ENCODE measurements at places on chromosomes 4 and X.

DNA sequence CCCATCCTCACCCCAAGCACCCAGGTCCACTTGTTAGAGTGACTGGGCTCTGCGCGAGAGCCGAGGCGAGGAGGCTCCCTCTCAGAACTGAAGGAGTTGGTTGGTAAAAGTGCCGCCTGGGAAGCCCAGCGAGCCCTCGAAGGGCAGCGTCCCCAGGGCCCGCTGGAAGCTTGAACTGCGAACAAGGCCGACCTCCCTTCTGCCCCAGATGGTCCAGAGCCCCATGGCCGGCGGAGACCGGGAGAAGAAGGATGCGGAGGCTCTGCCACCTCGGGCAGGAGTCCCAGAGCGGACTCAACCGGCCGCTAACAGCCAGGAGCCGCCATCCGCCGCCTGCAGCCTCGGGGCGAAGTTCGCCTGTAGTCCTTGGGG is 116.3 kb upstream of the TEX13C start:
- no peak for DNase-seq

- no peak for DNase-seq
These were observed 278.0 kb downstream of the ANK2 start for GRCh38 chr4:113327494-113327893.

DNA sequence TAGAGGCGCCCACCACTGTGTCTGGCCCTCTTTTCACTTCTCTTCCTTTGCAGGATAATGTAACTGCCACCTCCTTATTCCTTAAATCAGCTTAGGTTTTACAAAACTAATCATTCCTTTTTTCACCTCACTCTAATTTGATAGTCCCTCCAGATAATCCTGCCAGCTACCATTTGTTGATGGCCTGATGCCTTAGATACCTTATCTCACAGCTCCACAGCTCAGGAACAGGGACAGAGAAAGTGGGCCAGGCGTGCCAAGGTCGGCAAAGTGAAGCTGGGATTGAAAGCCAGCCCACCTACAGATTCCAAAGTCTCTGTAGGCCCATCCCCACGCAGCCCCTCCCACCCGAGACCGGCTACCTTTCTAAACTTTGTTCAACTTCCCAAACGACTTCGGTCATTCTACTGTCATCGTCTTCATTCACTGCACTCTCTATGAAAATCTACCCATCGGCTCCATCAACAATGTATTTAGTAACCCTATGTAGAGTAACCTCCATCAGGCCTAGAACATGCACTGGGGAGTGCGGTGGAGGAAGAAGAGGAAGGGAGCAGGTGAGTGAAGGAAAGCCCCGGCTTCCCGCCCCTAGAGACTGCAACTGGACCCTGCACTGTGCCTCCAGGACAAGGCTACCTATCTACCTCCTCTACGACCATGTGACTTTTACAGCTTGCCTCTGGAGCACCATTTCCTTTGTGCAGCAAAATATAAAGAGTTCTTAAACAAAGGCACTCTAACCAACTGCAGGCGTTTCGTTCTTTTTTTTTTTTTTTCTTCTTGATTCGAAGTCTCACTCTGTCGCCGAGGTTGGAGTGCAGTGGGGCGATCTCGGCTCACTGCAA is 1.5 kb downstream of the CASP6 start:
- no peak for DNase-seq

GRCh38 chr4:156933633-156934258 is 37.9 kb downstream of the PDGFC start:
- no peak for DNase-seq

DNA sequence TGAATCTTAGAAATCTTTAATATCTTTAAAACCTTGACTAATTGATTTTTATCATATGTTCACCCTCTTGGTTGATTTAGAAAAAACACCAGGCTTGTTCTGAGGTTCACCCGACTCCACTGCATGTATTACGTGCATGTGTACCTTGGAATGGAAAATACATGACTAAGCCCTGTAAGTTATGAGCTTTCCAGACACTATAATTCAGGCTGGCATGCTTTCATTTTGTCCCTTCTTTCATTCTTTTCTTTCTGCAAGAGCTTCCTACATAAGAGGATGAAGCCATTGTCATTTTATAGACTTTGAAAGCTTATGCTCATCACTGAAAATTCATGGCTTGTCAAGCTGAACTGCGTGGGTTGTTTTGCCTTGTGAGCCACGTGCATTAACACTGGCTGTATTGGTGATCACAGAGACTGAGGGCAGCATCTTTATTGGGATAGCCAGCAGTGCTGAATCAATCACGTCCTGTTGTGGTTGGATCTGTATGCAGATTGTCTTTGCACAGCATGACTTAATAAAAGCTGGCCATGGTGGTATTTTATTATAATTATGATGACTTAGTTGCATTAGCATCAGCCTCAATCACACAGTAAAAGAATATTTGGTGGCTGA is 141.9 kb downstream of the SLIT2 start:
- no peak for DNase-seq

DNA sequence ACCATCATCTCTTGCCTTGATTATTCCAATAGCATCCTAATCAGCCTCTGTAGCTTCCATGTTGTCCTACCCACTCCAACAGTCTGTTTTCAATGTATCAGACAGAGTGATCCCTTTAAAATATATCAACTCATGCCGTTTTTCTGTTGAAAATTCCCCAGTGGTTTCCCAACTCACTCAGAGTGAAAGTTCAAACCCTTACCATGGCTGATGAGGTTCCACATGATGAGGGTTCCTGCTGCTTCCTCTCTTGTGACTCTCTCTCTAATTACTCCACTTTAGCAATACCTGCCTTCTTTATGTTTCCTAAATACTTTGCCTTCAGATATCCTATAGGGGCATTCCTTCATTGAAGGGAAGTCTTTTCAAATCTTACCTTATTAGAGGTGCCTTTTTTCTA is 334.7 kb downstream of the PPP1R2C start:
- DNase-seq, result no peak

- DNase-seq, result no peak
These were observed 39.5 kb upstream of the EMCN start for GRCh38 chr4:100557306-100557705.

- DNase-seq, result no peak
These were observed 1.1 kb downstream of the RPS6KA6 start for GRCh38 chrX:84186603-84187532.

DNA sequence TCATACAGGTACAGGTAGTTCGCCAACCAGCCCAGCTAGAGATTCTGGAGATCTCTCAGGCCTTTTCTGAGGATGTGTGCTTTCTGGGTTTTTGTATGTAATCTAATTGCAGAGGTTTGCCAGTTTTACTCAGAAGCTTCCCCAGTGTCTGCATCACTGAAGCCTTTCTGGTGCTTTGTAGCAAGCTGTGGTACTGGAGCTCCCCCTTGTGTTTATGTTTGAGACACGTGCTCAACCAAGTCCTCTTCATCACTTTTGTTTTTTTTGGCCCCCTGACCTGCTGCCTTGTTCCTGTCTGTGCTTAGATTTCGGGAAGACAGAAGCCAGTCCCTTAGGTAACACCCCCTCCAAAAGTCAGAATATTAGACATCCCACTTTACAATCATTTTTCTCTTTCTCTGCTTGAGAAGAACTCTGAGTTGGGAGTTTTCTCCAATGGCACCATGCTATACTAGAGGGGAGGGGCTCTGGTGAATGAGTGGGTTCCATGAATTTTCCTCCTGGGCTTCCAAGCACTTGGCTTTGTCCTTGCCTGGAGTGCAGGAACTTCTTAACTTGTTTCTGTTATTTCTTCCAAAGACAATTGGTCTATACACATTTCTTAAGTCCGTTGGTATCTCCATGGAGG is 128.4 kb upstream of the TBC1D9 start:
- DNase-seq, result no peak

GRCh38 chrX:97126020-97126419 is 242.3 kb downstream of the RPA4 start:
- no peak for DNase-seq

DNA sequence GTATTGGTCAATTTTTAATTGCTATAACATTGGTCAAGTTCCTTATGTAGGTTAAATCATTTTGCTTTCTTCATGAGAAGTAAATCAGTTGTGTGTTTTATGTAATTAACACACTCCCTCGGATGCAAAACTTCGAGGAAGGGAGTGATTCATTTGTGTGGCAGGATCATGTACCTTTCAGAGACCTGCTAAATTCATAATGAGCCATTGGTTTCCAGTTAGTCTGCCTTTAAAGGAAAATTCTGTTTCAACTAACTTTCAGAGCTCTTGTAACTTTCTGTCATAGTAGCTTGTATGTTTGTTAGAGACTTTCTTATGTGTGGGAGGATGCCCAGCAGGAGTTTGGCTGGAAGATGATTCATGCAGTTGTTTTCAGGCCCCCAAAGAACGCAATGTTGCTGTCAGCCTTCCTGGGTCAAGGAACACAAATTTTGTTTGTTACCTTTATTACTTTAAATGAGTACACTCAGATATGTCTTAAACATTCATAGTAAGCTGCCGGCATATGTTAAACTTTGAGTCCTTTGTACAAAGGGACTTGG is 72.1 kb downstream of the GPR101 start:
- DNase-seq, result no peak

GRCh38 chr4:13483136-13483767 is 888 bp downstream of the RAB28 start:
- DNase-seq, result no peak

DNA sequence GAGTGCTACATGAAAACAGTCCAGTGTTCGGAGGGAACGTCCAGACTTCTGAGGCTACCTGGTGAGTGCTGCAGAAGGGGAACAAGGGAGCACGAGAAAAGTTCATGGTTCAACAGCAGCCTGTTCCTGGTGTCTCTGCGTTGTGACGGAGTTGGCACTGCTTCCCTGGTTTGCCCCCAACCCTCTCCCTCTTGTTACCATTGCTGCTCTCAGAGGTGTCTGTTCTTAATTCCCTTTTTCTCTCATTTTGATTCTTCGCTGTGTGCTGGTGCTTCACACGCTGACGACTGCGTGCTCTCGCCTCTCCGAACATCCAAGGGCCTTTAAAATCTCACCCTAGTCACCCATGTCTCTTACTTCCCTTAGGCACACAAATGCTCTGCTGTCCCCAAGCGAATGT is 1.6 kb upstream of the FAM149A start:
- DNase-seq, result no peak

- no peak for DNase-seq
These were observed 10.8 kb upstream of the RHOH start for GRCh38 chr4:40185830-40186664.

GRCh38 chrX:27840881-27841280 is 33.1 kb downstream of the MAGEB10 start:
- DNase-seq, result no peak

GRCh38 chrX:64176876-64177275 is 28.6 kb downstream of the AMER1 start:
- DNase-seq, result no peak

DNA sequence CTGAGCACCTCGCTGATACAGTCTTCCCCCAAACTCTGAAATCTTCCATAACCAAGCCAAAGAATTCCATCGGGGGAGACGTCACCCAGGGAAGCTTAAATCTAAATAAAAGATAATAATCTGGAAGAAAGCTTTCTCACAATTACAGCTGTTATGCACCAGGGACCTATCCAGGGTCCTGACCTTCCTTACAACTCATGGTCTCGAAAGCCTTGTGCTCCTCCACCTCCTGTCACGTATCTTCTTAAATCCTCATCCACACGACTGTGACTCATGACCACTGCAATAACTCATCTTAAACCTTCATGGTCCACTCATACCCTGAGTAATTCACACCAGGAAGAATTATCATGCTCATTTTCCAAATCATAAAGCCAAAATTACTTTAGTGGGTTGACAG is 166.8 kb upstream of the FRG1 start:
- DNase-seq, result no peak

DNA sequence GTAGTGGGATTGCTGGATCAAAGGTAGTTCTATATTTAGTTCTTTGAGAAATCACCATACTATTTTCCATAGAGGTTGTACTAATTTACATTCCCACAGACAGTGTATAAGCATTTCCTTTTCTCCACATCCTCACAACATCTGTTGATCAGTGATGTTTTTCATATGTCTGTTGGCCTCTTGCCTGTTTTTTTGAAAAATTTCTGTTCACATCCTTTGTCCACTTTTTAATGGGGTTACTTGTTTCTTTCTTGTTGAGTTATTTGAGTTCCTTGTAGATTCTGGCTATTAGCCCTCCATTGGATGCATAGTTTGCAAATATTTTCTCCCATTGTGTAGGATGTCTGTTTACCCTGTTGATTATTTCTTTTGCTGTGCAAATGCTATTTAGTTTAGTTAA is 72.6 kb downstream of the STOX2 start:
- no peak for DNase-seq

DNA sequence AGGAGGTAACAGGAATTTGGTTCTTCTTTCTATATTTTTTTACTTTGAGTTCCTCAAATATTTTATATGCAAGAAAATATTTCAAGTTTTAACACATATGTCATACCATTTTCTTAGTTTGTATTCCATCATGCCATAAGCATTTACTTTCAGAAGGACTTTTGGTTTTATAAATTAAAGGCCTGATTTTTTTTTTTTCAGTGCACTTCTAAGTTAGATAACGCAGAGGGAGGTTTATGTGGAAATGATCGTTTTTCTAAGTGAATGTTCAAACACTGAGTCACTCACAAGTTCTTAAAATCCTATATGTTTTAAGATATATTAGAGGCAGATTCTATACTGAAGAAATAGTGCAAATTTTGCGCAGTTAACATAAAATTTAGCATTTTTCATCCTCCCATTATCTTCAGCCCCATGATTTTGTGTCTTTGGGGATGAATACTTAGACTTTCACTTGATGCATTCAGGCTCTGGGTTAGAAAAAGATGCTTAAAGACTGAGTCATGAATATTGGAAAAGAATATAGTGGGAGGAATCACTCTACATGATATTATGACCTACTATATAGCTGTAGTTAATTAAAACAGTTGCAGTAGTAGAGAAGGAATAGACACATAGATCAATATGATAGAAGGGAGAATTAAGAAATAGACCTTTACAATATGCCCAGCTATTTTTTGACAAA is 54.9 kb downstream of the COL4A5 start:
- no peak for DNase-seq

DNA sequence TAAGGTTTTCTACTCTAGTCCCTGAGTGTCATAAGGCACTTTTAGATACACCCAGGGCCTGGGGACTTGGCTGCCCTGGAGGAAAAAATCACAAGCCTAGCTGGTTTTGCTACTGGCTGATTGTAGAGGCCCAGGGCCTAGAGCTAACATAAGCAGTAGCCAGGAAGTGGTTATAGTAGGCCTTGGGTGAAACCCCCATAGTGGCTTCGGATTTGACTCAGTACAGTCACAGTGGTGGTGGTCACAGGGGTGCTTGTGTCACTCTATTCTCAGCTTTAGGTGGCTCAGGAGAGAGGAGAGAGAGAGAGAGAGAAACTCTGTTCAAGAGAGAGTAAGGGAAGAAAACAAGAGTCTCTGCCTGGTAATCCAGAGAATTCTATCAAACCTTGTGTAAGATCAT is 194.5 kb upstream of the EDA2R start:
- no peak for DNase-seq

DNA sequence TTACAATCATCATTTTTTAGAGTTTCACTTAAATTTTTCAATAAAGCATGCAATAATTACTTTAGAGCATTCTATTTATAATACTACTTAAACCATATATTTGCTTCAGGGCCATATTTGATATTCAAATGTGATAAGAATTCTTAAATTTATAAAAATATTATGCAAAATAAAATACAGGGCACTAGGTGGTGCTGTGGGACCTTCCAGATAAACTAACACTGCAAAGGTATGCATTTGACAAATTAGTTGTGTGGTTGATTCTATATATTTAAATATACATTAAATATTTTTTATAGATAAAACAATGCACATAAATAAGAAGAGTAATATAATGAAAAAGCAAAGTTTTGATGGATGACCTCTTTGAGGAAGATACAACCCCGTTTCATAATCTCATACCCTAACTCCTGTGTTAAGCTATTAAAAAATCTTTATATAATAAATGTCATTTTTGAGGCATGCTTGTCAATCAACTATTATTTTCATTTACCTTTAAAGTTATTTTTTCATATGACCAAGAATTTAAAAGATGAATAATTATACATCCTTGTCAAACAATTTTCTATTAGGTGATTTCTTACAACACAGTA is 128.4 kb downstream of the REELD1 start:
- no peak for DNase-seq
